Left kidney (tissue), 8 donors: ENCODE measurements at places on chromosomes 5 and 9. TPM values are rescaled to one million over a fixed set of nuclear protein-coding genes. Genes with fewer than 3 reads are reported as not detected.

Gene FOXD4L4
- not detected for polyA plus RNA-seq

Gene SPINK6
- polyA plus RNA-seq: not detected

Gene GTF2H2
- polyA plus RNA-seq: 42.2 TPM

Gene LMX1B
- 18.3 TPM for polyA plus RNA-seq

Gene CATSPER3
- 1.7 TPM for polyA plus RNA-seq

Gene SLC36A2
- polyA plus RNA-seq: 21.0 TPM

GRCh38 chr9:27065288-27065687 lies 43.7 kb upstream of the TEK start:
- no peak for DNase-seq

DNA sequence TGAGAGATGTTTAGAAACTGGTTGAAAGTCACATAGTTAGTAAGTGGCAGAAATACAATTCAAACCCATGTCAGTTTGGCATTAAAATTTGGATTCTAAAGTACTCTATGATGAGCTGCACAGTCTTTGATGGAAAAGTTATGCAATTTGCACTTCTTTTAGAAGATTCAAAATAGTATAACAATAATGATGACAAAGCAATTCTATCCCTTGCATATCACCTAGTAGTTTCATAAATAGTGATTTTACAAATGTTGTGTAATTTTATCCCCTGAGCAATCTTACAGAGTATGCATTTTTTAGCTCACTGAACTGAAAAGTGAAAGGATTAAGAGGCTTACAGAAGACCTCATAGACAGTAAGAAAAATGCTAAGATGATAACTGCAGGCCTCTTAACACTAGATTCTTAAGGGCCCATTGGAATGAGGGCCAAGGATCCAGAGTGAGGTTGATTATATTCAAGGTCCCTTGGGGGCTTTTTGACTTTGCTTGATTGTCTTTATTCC lies 3.7 kb downstream of the C5orf46 start:
- no peak for DNase-seq

GRCh38 chr5:6472792-6473191 lies 24.1 kb downstream of the UBE2QL1 start:
- no peak for DNase-seq

GRCh38 chr5:43561356-43561755 lies 4.5 kb upstream of the PAIP1 start:
- no peak for DNase-seq

- no peak for DNase-seq
These were observed 81.1 kb downstream of the AOPEP start for GRCh38 chr9:94807556-94807955.

DNA sequence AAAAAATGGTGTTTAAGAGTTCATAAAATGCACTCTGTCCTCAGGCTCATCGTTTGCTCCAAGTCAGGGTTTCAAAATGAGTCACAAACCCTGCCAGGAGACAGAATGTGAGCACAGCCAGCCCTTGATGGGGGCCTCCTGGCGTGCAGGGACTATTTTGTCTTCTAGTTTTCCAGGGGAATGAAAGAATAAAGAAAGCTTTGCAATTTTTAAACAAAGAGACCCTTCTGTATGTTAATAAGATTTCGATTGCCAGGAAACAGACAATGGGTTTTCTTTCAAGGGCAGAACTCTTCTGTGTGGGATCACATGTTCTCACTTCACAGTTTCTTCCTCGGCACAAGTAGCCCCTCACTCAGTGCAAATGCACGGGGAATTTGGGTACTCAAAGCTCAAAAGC lies 121.4 kb upstream of the C6 start:
- DNase-seq: no peak

DNA sequence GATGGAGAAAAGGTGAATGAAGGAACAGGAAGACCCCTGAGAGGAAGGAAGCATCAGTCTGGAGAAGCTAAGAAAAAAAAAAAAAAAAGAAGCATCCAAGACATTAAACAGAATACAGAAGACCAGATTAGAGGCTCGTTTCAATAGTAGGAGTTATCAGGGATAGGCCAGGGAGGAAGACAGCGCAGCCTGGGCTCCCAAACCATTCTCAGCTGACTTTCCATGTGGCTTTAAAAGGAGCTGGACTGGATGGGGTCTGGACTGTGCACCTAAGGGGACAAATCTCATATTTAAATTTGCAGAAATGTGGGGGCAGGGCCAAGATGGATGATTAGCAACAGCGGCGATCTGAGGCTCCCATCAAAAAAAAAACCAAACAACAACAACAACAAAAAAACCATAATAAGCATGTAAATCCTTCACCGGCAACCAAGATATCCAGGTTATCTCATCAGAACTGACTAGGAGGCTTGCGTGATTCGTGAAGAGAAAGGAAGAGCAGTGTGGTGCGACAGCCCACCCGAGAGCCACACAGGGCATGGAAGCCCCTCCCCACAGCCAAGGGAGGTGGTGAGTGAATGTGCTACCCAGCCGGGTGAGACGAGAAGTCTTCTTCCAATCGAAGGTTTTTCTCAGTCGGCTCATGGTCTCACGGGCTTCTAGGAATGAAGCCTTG lies 114.9 kb upstream of the ADAMTS16 start:
- DNase-seq: no peak

- no peak for DNase-seq
These were observed 156.0 kb upstream of the CDKN2B start for GRCh38 chr9:22165144-22165543.

GRCh38 chr9:96317335-96317980 lies 15.5 kb upstream of the HSD17B3 start:
- DNase-seq: peak; percentile 60

DNA sequence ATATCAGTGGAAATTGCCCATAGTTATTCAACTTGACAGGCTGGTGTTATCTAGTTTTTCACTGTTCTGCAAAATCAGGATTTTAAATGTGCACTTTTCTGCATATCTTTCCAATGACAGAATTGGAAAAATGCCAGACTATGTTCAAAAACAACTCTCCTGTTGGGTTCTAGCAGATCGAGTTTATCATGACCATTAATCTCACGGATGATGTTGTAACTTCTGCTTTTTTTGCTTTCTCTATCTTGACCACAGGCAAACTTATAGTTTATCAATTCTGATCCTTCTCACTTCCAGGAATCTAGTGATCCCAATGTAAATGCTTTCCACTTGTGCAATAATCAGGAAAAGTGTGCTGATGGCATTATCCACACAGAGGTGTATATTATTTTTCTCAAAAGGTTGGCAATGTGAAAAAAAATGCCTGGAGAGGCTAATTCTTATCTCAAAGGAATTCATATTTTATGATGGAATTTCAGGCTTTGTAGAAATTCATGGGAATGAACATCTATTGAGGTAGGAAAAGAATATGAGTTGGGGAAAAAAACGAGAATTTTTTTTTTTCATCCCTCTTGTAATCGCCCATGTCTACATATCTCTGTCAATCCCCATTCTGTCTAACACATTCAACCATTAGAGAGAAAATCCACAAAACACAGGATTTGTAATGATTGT lies 73.6 kb upstream of the DAB2 start:
- DNase-seq: no peak

DNA sequence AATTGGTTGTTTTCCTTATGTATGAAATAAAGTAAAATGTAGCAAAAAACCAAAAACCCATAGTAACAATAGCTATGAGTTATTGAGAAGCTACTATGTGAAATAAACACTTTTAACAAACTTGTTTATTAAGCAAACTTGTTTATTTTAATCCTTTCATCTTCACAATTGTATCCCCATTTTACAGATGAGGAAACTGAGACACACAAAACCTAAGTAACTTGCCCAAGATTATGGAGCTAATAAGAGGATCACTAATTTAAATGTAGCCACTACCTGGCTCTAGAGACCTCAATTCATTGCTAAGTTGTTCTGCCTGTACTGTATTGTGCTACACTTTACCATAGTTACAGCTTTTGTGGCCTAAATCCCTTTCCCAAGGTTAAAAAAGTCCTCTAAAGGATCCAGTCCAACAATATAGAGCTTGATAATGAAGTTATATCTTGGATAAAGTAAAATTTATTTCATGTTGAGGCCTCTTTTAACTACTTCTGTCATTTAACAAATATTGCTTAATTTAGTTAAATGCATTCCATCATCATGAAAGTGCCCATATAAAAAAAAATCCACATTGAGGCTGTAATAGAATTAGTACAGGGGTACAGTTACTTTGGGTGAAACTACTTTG lies 22.1 kb downstream of the HOMER1 start:
- no peak for DNase-seq

GRCh38 chr5:144467792-144468191 lies 297.1 kb downstream of the KCTD16 start:
- peak; percentile 43 for DNase-seq
